ENCODE measurements at places on chromosomes 3 and 15. TPM values are rescaled to one million over a fixed set of nuclear protein-coding genes. Genes with fewer than 3 reads are reported as not detected.

DNA sequence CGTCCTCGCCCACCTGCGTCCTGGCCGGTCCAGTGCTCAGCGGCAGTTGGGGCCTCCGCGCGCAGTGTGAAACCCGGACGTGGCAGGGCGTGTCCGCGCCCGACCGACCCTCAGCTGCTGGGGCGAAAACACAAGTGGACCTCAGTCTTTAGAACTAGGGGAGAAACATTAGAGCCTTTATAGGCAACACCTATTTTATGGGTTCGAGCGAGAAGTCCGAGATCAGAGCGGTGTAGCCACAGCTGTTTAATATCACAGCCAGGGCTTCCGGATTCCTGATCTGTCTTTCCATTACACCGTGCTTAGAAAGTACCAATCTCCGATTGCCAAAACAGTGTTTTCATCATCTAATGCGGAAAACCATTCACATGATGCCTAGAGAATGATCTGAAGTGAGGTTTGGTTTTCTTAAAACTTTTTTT lies 506 bp downstream of the RAD51 start:
- no peak for DNase-seq

- peak; percentile 42 for DNase-seq
These were observed 541.1 kb downstream of the AGBL1 start for GRCh38 chr15:86620641-86621349.

GRCh38 chr3:179882292-179882691 lies 154.4 kb downstream of the PEX5L start:
- no peak for DNase-seq

DNA sequence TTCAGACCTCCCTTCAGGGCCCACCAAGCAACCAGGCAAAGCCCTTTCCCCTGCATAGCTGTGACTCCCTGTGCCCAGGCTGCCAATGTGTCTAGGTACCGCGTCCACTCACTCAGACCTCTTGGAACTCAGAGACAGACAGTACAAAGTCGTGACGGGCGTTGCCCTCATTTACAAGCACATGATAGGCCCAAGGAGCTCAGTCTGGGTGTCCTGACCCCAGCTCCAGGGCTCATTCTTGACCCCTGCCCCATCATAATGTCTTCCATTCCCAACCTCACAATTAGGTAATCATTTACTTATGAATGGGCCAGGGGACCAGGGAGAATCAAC lies 56.0 kb downstream of the KLF13 start:
- DNase-seq, result no peak

DNA sequence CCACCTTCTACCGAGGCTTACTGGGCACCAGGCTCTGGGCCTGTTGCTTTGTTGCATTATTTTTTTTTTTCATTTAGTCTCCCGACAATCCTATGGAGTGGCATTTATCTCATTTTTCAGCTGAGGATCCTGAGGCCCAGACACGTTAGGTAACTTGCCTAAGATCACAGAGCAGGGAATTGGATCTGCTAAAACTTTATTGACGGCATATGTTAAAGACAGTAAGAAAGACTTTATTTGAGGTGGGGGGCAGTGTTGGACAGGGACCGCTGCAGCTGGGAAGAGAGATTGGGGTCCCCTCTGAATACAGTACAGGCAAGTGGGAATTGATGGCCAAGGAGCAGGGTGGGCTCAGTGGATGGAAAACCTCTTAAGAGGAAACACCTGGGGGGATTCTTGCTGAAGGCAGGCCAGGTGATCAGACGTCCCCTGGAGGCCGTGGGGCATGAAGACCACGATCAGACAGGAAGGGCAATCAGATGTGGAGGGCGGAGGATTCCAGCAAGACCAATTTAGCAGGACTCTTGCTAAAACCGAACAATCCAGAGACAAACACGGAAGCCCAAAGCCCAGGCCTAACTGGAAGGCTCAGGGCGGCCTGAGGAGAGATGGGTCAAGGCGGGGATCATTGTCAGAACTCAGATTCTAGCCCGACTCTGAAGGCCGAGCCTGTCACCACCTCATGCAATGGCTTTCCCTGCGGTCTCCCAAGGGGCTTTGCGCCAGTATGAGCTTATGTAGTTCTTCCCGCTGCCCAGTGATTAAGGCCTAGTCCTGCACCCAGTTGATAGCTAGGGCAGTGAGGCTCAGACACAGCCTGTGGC lies 53.7 kb downstream of the RGMA start:
- no peak for DNase-seq

DNA sequence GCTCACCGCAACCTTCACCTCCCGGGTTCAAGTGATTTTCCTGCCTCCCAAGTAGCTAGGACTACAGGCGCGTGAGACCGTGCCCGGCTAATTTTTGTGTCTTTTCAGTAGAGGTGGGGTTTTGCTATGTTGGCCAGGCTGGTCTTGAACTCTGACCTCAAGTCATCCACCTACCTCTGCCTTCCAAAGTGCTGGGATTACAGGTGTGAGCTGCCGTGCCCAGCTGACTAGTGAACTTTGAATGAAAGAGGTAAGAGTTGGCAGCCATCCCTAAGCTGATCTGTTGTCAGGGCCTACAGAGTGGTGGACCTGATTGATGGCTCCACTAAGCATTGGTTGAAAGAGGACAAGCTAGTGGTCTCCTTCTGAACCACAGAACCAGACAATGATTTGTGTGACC lies 15.3 kb downstream of the PXK start:
- no peak for DNase-seq

DNA sequence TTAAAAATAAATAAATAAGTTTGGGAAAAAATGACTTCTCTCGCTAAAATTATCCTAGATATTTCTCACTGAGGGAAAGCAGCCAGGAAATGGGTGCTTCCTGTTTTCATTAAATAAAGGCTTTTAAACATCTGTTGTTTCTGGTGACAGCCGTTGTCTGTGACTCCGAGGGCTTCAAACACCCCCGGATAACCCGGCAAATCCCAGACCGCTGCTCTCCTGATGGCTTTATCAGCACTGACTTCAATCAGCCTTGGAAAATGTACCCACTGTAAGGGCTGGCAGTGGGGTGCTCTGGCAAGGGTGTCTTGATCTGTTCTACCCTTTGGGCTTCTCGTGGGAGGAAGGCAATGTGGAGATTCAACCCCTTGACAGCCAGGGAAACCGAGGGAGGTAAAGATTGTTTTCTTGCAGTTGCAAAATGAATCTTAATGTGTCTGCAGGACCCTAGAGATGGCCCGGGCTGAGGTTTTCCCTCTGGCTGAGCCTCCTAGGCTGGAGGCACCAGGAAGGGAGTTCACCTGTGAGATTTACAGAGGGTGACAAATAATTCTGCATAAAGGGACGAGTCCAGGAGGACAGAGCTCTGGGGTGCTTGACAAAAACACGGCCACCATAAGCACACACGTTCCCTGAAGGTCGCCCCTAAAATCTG lies 33.6 kb upstream of the SEC13 start:
- no peak for DNase-seq

GRCh38 chr3:32586356-32586755 lies 15.7 kb upstream of the DYNC1LI1 start:
- DNase-seq, result no peak

DNA sequence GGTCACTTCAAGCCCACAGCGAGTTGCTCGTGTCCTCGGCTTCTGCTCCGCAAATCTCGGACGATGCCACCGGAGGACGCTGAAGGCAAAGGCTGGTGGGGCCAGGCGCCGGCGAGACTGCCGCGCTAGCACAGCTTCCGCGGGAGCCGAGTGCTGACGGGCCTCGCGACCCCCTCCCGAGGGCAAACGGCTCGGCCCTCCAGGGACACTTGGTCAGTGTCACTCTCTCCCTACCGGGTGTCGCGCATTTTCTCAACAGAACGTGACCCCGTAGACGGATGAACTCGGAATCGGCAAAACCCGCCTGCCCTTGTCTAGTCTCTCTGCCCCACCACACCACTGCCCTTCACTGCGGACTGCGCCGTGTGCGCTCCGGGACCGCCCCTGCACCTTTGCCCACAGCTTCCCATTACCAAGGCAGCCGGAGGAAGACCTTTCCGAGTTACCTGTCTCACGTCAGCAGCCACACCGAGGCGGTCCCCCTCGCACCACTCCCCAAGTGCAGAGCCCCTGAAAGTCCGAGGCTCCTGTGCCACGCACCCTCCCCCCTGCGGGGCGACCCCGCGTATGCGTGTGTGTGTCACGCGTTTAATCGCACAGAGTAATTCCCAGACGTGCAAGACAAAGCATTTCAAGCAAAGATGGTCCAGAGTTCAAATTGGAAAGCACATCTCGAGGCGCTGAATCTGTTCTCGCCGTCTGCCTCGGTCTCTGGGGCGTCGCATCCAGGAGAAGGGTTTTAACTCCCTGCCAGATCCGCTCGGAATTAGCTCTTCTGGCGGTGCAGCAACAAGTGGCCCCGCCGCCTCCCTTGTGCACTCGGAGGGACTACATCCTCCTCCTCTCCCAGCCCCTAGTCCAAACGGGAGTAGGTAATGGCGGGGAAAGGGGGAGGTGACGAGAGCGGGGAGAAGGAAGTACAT lies 245.0 kb upstream of the TOPAZ1 start:
- peak; percentile 69 for DNase-seq

GRCh38 chr3:136604961-136605360 lies 147.2 kb downstream of the STAG1 start:
- DNase-seq, result no peak

- DNase-seq, result no peak
These were observed 152.0 kb upstream of the MDFIC2 start for GRCh38 chr3:70464465-70464864.

GRCh38 chr15:80595396-80595795 lies 99.7 kb upstream of the ABHD17C start:
- DNase-seq, result peak; percentile 32

DNA sequence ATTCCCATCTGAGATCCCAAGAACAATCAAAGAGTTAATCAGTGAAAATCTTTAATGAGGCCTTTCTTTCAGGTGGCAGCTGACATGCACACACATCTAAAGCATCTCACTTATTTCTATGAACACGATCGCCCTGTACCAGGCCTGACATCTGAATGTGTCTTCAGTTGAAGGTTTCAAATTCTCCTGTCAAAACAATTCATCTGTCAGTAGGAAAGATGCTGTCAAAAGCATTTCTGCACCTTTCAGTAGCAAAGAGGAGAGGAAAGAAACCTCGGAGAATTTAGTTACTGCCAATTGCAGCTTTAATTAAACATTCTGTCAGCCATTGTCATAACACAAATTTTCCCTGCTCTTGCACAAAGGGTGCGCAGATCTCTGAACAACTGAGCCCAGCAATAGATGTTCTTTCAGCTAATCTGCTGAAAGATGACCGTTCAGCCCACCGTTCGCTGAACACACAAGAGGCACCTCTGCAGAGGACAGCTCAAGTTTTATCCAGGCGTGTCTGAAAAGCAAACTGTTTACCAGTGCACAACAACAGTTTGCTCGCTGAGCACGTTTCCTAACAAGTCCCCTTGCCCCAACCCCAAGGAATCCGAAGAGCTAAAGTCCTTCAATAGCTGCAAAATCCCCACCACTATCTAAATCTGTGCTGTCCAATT lies 34.1 kb downstream of the LRIG1 start:
- no peak for DNase-seq

GRCh38 chr15:31268911-31269784 lies 57.5 kb upstream of the KLF13 start:
- no peak for DNase-seq

The FGD5 gene
- 1.1 TPM for total RNA-seq

DNA sequence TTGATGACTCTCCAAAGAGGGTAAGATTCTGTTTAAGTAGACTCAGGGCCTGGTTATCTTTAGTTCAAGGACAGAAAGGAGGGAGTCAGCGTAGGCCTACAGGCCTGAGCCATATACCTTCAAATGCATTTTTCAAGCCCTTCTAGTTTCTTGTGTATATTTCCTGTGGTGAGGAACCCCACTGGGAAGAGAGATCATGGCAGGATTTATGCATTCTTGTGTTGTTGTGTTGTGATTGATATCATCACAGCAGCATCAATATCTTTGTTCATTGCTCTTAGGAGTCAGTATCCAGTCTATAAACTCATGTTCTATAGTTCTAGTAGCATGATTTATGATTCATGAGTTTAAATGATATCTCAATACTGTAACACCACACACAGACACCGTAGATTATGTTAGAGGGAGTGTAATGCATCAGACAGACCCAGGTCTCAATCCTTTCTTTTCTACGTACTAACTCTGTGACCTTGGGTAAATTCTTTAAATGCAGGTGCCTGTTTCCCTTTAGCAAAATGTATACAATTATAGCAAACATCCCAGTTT lies 427.5 kb downstream of the PDCD6IP start:
- DNase-seq, result no peak
